ENCODE measurements at places on chromosomes 4 and X. TPM values are rescaled to one million over a fixed set of nuclear protein-coding genes. Genes with fewer than 3 reads are reported as not detected.
A peak's percentile ranks its signal among the peaks of the same experiment; 100 is the strongest.

The TRPC5OS gene
- total RNA-seq: not detected

DNA sequence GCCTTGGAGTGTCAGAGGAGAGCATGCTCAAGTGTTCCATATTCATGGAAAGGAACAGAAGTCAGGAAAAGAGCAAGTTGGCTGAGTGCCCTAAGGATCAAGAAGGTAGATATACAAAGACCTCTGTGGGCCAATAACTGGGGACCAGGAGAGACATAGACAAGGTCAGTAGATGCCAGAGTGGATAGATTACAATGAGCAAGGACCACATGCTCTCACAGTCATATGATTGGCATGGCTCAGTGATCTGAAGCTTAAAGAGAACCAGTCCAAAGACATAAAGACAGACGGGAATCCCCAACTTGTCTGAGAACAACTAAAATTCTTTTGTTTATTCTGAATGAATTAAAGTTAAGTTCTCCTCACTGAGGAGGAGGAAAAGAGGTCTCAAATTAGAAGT is 289.7 kb downstream of the HS3ST1 start:
- no peak for DNase-seq

- DNase-seq: peak; percentile 21
Observed at GRCh38 chrX:25873196-25873595, 264.9 kb upstream of the MAGEB18 start.

DNA sequence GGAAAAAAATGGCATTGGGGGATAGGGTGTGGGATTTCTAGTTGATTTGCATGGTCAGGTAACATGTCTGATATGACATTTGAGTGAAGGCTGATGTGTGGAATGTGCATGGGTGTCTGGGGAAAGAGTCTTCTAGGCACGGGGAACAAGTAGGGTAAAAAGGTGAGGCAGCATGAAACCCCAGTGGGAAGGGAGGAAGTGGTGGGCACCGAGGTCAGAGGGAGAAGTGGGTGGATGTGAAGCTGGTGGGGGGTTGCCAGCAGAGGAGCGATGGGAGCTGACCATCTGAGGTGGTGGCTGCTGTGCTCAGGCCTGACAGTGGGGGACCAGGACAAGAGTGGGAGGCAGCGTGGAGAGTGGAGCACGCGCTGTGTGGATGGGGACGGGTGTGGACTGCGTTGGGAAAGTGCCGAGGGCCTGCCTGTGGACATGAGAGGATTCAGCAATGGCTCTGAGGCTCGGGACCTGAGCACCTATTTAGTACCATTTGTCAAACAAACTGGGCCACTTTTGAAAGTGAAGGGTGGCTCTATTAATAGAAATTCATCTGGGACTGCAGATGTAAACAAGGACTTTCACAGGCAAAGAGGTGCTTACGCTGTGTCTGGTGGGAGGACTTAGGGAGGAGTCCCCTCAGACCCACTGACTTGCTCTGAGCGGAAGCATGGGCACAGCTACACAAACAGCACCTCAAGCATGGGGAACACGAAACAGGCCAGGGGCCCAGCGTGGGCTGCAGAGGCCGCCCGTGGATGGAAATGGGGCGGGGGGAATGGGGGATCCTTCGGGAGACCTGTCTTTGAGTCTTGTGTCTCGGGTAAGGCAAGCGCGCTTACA is 16.7 kb upstream of the S100P start:
- no peak for DNase-seq

DNA sequence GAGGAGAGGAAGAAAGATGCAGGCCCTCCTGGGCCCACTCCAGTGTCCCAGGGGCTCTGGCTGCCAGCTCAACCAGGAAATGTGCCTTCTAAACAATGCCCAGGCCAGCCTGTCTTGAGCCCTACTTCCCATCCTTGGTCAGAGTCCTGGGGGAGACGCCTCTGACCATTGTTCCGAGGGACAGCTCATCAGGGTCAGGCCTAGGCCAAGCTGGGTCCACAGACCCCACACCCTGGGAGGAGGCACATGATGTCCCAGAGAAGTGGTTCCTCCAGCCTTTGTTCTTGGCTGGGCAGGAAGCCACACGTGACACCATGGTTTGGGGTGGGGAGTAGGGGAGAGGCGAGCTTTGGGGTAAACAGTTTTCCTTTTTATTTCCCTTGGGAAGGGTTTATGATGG is 102.5 kb downstream of the EFNB1 start:
- no peak for DNase-seq

- no peak for DNase-seq
Observed at GRCh38 chrX:136121788-136122187, 25.5 kb upstream of the FHL1 start.

GRCh38 chr4:40212674-40213527 is 16.1 kb downstream of the RHOH start:
- DNase-seq: no peak

DNA sequence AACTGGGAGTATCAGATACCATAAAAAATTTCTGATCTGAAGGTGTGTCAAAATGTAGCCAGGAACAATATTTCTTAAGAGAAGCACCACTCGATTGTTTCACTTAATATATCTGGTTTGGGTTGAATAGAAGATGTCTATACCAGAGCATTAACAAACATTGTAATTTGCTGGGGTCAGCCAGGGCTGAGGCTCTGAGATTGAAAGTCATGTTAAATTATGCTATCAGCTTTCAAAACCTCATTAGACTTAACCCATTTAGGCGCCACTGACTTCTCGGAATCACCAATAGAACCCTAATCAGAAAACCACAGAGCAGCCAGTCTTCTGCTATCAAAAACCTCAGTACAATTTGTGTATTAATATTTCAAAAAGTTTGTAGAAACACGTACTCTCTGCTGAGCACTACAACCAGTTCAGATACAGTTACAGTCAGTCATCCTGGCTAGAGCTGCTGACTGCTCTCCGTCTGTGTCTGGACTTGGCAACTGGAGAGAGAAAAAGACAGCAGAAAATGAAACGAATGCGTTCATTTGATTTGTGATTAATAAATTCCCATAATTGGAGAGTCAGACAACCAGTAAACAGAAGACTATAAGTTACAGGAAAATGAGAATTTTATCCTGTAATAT is 848.6 kb upstream of the PABPC4L start:
- DNase-seq: no peak

GRCh38 chr4:172042714-172043114 is 229.5 kb downstream of the GALNTL6 start:
- DNase-seq: no peak

GRCh38 chr4:189600718-189601435 is 339.8 kb upstream of the FRG1 start:
- DNase-seq: no peak

DNA sequence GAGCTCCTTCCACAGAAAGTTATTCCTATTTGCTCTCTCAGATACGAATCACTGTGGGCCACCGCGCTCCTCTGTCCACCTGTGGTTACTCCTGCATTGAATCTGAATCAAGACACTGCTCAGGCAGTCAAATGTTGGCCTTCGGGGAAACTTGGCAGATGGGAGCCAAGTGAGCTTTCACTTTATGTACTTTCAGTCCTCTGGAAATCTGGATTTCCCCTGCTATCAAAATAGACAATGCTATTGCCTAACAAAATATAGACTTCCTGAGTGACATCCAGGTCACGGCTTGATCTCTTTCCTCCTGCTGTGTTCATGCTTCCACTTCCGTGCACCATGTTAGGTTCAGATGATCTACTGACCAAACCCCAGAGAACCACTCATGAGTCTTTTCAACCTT is 43.8 kb downstream of the FHL1 start:
- no peak for DNase-seq

DNA sequence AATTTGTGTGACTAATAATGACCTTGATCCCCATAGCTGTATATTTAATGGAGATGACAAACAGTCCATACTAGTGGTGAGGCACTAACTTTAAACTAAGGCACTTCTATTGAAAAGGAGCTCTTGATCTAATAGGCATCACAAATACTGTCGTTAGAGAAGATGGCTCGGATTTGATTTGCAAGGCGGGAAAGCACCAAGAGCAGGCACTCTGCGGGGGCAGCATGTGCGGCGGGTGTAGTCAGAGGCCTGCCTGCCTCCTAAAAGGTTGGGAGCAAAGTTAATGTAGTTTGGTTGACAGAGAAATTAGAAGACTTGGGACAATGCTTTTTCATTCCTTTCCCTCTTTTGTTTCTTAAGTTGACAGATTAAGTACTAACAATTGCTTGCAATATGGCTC is 278.8 kb downstream of the CFAP299 start:
- no peak for DNase-seq

DNA sequence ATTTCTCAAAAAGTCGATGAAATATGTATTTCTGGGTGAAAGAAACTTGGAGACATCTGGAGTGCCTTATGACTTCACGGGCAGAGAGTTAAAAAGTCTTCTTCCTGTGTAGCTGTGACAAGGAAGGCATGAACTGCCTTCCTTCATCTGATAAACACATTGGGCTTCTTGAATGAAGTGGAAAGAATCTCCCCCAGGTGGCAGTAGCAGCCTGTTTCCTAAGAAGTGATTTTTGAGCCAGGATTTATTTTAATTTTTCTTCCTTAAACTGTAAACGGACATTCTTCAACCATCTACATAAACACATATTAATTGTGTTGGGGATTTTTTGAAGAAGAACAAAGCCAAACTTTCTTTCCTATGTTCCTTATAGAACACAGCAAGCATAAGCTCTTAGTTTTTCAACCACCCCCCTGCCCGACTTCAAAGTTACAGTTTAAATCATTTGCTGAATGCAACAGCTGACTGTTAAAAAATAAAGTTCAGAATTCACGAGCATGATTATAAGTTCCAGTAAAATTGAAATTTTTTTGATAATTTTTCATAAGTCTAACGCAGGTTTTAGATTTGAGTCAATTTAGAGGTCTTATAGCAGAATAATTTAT is 980 bp upstream of the GIMD1 start:
- peak; percentile 46 for DNase-seq
